Activated T-helper 17 cell treated with anti-CD3 and anti-CD28 coated beads, Interleukin-2, amount 50 U/mL, for 72 hours (primary cell): ENCODE measurements at places on chromosomes 7 and 10. TPM values are rescaled to one million over a fixed set of nuclear protein-coding genes. Genes with fewer than 3 reads are reported as not detected.

DNA sequence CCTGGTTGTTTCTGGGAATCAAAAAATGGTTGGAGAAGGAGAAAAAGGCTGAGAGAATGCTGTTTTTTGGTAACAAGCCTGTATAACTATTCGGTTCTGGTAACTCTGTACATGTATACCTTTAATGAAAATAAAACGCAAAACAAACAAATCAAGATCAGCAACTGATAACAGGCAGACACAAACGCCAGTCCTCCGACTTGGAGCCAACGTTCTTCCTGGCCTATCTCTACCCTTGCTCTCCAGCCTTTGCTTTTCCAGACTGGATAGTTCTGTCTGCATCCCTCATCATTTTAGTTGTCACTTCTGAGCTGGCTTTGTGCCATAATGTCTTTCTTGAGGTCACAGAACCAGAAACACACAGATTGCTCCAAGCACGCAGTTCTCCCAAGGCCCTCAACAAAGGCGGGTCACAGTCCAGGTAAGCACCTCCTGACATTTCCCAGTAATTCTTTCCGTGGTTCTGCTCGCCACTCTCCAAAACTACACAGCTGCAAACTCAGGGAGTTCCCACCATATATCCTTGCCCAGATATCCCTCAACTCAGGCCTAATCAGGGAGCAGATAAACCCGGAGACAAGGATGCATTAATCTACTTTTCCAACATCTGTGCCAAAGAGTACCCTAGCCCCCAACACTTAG is 20.2 kb downstream of the HIP1 start:
- no peak for ATAC-seq

GRCh38 chr7:21580073-21580521 is 37.3 kb downstream of the DNAH11 start:
- ATAC-seq: peak; percentile 44

DNA sequence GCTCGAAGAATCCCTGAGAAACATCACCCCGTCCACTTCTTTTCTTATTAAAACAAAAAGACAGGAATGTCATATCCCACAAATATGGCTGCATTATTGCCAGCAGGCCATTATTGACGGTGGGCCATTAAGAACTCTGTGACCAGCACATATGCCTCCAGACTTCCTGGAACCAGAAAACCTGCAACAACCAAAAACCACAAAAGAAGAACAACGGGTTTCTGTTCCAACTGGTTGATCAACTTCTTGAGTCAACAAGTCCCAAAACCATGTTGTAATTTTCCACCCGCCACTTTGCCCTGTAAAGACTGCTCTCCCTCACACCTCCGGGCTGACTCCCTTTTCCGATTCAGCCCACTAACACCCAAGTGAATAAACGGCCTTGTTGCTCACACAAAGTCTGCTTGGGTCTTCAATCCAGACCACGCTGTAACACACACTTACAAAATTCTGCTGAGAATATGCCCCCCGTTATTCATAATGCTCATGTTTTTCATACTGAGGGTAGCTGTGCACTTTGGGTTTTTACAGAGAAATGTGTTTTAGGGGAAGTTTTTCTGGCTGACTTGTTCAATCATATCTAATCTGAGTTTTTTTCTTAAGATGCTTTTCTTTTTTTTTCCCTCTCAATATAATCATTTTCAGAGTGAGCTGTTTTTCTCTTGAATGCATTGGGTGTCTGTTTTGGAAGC is 20.7 kb downstream of the ZNF107 start:
- peak; percentile 88 for ATAC-seq

GRCh38 chr10:7035126-7035761 is 375.6 kb downstream of the SFMBT2 start:
- peak; percentile 88 for ATAC-seq

DNA sequence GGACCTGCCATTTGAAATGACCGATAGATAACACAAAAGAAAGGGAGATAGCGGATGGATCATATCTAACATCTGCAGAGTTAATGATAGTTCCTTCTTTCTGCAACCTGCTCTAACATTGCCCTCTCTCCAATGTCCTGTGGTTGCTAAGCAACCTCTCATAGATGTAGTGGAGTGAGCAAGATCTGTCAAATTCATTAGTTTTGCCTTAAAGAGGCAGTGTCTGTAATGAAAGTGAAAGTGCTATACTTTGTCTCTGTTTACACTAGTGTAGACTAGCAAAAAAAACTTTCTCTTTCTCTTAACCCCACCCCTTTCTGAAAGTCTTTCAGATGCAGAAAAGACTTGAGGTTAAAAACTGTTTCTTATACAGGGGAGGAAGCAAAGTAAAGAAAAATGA is 1196.9 kb downstream of the SORCS3 start:
- peak; percentile 75 for ATAC-seq

DNA sequence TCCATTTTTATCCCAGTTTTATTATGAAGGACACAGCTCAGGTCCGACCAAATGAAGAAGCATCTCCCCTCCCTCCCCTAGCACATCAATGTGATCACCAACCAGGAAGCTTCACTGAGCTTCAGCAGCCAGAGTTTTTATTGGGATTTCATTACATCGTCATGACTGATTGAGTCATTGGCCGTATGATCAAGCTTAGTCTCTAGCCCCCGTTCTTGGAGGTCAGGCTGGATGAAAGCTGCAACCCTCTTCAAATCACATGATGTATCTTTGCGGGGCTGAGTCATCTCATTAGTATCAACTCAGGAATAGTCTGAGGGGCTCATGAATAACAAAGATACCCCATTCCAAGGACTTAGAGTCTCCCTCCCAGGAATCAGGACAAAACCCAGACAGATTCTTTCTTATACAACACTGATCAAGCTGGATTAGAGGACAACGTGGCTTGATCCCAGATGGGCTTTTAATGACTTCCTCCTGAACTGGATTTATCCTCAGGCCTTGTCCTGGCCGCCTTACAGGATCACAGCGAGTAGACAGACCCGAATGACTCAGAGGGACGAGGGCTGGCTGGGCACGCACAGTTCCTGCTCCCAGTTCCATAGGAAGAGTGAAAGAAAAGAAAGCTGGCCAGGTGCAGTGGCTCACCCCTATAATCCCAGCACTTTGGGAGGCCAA is 14.5 kb downstream of the LIMK1 start:
- no peak for ATAC-seq

OR2AE1 gene
- 0.39 TPM for total RNA-seq

NAPEPLD gene
- 9.4 TPM for total RNA-seq

TFEC gene
- total RNA-seq: 0.05 TPM

ARHGEF5 gene
- 8.2 TPM for total RNA-seq

VSTM2A gene
- total RNA-seq: not detected
